GM23338 (cell line): ENCODE measurements at places on chromosomes 7 and 10. TPM values are rescaled to one million over a fixed set of nuclear protein-coding genes. Genes with fewer than 3 reads are reported as not detected.

DYNC1I1 gene
- 0.82 and 4.1 TPM in 2 replicates for total RNA-seq

TEX47 gene
- not detected in 2 replicates for total RNA-seq

CDHR3 gene
- 6.7 and 12.2 TPM in 2 replicates for total RNA-seq

RNF148 gene
- total RNA-seq, result 0.23 and 2.2 TPM in 2 replicates

NAPEPLD gene
- total RNA-seq, result 9.4 and 12.2 TPM in 2 replicates

TCTN3 gene
- 28.3 and 29.7 TPM in 2 replicates for total RNA-seq

GNGT1 gene
- not detected in 2 replicates for total RNA-seq

C10orf67 gene
- total RNA-seq, result not detected in 2 replicates

SLC13A4 gene
- 1.7 and 2.4 TPM in 2 replicates for total RNA-seq

ZNF722 gene
- not detected in 2 replicates for total RNA-seq

TRPV5 gene
- not detected in 2 replicates for total RNA-seq

GPR158 gene
- 1.3 and 1.5 TPM in 2 replicates for total RNA-seq

PTER gene
- 3.5 and 4.8 TPM in 2 replicates for total RNA-seq

SKAP2 gene
- 2.5 and 4.0 TPM in 2 replicates for total RNA-seq

CD36 gene
- total RNA-seq, result 1.7 and 1.8 TPM in 2 replicates

TRIM73 gene
- total RNA-seq, result 0.31 and 0.54 TPM in 2 replicates

SSBP1 gene
- 283 and 350 TPM in 2 replicates for total RNA-seq

ERVW-1 gene
- 0.07 TPM in 1 of 2 replicates, not detected in the other for total RNA-seq

LRRD1 gene
- total RNA-seq, result 0.08 TPM in 1 of 2 replicates, not detected in the other

TAS2R5 gene
- 5.1 and 5.8 TPM in 2 replicates for total RNA-seq

EPO gene
- 0.89 TPM in 1 of 2 replicates, not detected in the other for total RNA-seq

PAPSS2 gene
- 17.1 and 19.6 TPM in 2 replicates for total RNA-seq

CHAT gene
- not detected in 2 replicates for total RNA-seq

GIMAP4 gene
- total RNA-seq, result not detected in 2 replicates

LIPF gene
- not detected in 2 replicates for total RNA-seq

C10orf105 gene
- 0.17 and 0.19 TPM in 2 replicates for total RNA-seq

ANKRD2 gene
- total RNA-seq, result not detected in 2 replicates

SPDYE5 gene
- total RNA-seq, result not detected in 2 replicates

SLC26A3 gene
- total RNA-seq, result not detected in 2 replicates

FBXL13 gene
- 2.5 and 6.0 TPM in 2 replicates for total RNA-seq

BLNK gene
- not detected in 2 replicates for total RNA-seq

BMPER gene
- 0.43 and 1.4 TPM in 2 replicates for total RNA-seq

BAIAP2L1 gene
- 37.2 and 38.3 TPM in 2 replicates for total RNA-seq

UCN3 gene
- total RNA-seq, result not detected in 2 replicates

MAGI2 gene
- total RNA-seq, result 26.4 and 31.4 TPM in 2 replicates

PAPOLB gene
- total RNA-seq, result 0.27 and 0.42 TPM in 2 replicates

AQP1 gene
- 0.28 TPM in 1 of 2 replicates, not detected in the other for total RNA-seq
